Common myeloid progenitor, CD34-positive (primary cell): ENCODE measurements at places on chromosomes 6 and 20.
A peak's percentile ranks its signal among the peaks of the same experiment; 100 is the strongest.

DNA sequence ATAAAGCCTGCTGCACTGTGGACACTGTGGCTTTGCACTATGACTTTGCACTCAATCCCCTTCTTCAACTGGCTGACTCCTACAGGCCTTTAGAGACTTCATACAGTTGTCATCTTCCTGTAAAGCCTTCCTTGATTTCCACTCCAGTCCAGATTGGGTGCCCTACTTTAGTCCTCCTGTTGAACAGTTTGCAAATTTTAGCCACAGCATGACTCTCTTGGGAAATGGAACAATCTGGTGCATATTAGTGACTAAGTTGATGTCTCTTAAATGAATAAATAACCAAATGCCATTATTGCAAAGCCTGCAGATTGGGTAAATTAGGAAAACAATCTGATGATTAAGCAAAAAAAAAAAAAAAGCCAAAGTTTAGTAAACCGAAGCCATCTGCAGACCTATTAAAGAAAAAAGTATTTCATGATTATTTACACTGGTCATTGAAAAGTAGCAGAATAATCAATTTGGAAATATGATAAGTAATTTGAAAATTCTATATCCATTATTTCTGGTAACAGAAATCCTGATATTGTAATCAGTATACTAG lies 12.6 kb downstream of the PLCB4 start:
- H3K27me3 ChIP-seq: no peaks in the 10 kb centered on the region
- no peak for DNase-seq
- H3K4me1 ChIP-seq: peaks cover 2% of the 10 kb centered on the region

- H3K36me3 ChIP-seq: no peaks in the 10 kb centered on the region
- no peak overlapping the region for H3K27ac ChIP-seq
- no peak overlapping the region for H3K4me3 ChIP-seq
- H3K4me1 ChIP-seq: no peaks in the 10 kb centered on the region
- DNase-seq: no peak
These were observed 296.3 kb downstream of the LRFN2 start for GRCh38 chr6:40290816-40291215.

GRCh38 chr6:88708197-88708744 lies 255.1 kb downstream of the RNGTT start:
- DNase-seq: no peak
- H3K27ac ChIP-seq: no peak overlapping the region
- H3K36me3 ChIP-seq: no peaks in the 10 kb centered on the region

- no peak overlapping the region for H3K27ac ChIP-seq
- no peaks in the 10 kb centered on the region for H3K36me3 ChIP-seq
- H3K4me3 ChIP-seq: no peak overlapping the region
- no peaks in the 10 kb centered on the region for H3K4me1 ChIP-seq
- peak; percentile 1 for DNase-seq
These were observed 98.5 kb downstream of the HDGFL1 start for GRCh38 chr6:22667855-22668254.

DNA sequence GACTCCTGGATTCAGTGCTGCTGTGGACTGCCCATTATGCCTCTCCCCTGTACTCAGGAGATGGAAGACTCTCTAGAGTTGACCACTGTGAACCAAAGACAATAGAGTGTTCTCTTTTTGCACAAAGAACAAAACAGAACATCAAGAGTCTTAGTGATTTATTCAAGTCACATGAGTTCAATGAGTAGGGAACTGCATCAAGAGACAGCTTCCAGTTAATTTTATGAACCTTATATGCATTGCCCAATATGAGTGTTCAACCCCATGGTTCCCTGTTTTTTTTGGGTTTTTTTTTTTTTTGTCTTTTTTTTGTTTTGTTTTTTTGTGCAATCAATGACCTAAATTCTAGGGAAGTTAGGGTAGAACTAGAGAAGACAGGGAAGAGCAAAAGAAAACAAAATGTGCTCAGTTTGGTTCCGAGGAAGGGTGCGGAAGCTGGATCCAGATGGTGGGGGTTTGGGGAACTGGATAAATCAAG lies 224.3 kb downstream of the MAFB start:
- no peak overlapping the region for H3K4me3 ChIP-seq
- H3K36me3 ChIP-seq: no peaks in the 10 kb centered on the region
- DNase-seq: no peak
- H3K27ac ChIP-seq: no peak overlapping the region

DNA sequence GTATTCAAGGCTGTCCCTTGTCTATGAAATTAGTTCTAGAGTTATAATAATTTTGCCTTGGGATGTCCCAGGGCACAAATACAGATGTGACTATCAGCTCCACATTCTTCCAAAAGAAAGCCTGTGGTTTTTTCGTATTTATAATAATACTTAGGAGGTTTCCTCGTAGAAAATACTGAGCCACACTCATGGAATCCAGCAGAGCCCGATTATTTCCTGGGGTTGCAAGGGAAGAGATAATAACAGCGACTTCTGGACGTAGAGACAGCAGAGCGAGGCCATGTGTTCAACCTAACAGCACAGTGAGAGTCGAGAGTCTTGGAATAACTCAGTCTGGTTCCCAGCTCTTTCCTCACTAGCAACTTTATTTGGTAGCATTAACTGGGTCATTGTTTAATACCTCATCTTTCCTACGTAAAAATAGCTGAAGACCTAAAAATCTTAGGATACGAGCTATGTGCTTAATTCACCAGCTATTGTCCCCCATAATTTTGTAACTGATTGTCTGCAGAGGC lies 21.2 kb downstream of the CD83 start:
- no peak overlapping the region for H3K4me3 ChIP-seq
- H3K36me3 ChIP-seq: peaks cover 10% of the 10 kb centered on the region
- no peak for DNase-seq
- no peaks in the 10 kb centered on the region for H3K4me1 ChIP-seq

GRCh38 chr20:19241440-19241839 lies 29.0 kb downstream of the SLC24A3 start:
- H3K4me1 ChIP-seq: peaks cover 5% of the 10 kb centered on the region
- H3K4me3 ChIP-seq: no peak overlapping the region
- H3K36me3 ChIP-seq: no peaks in the 10 kb centered on the region
- DNase-seq: no peak

DNA sequence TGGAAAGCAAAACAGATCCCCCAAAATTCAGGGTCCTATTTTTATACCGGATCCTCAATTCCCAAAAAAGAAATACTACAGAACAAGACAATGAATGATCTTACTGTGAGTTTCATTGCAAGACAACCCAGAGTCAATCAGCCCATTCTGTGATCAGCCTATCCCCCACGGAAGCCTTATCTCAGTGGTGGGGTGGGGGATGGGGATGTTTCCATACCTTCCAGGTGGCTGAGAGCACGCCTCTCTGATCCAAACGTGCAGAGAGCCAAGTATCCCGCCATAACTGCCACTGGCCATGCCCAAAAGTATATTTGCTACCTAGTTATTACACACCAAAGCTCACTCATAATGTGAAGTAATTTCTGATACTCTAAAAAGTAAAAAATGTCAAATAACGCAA lies 15.1 kb downstream of the WFDC2 start:
- no peaks in the 10 kb centered on the region for H3K4me1 ChIP-seq
- no peaks in the 10 kb centered on the region for H3K36me3 ChIP-seq
- DNase-seq: no peak
- no peak overlapping the region for H3K4me3 ChIP-seq
- H3K27me3 ChIP-seq: peaks cover 8% of the 10 kb centered on the region

DNA sequence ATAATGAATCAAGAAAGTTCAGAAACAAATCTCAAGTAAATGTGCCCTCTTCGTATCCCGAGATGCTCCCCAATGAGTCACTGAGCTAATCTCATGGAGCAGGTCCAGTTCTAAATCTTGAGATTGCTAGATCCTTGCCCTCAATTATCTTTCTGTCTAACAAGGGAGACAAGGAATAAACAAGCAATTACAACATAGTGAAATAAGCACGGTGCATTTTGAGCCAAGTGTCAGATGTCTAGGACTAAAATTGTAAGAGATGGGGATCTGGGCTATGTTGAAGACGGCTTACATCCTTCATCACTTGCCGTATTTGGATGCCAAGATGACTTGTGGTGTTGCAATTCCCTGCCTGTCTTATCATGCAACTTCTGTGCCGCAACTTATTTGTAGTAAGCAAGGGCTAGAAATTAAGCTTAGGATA lies 56.5 kb upstream of the ADGRF1 start:
- no peak for DNase-seq
- H3K36me3 ChIP-seq: no peaks in the 10 kb centered on the region
- no peaks in the 10 kb centered on the region for H3K27me3 ChIP-seq
- no peak overlapping the region for H3K27ac ChIP-seq
- peaks cover 22% of the 10 kb centered on the region for H3K4me1 ChIP-seq

GRCh38 chr20:48866936-48867335 lies 39.1 kb upstream of the PREX1 start:
- no peak for DNase-seq
- H3K4me1 ChIP-seq: peaks cover 40% of the 10 kb centered on the region
- H3K27me3 ChIP-seq: no peaks in the 10 kb centered on the region
- no peak overlapping the region for H3K4me3 ChIP-seq
- peak overlapping the region; percentile 52 for H3K27ac ChIP-seq

DNA sequence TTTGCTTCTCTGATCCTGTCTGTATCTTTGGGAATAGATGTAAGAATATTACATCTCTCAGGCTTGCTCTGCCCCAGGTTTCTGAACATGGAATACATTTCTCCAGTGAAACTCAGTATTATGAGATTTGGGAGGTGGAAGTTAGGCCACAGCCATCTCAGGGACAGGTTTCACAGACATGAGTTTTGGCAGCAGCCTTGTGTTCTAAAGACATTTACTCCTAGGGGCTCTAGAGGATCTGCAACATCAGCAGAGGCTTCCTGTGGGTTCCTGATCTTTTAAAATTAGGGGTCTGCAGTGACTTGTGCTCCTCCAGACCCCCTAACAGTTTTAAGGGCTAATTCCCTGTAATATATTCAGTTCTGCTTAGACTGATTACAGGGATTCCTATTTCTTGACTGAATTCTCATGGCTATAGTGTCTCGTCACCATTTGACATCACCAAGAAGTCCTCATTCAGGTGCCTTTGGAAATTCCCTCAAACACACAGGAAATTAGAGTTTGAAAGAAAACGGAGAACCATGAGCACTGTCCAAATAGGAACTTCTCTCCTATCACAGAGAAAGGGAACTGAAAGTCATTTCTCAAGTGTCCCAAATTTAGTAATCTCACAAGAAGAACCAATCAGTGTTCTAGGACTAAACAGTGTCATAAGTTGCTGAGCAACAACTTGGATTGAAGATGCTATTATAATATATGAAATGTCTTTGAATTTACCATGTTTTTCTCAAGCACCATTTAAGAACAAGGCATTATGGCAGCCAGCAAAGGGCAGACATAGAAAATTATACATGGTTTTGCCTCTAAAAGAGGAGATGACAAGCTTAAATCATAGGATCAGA lies 2.5 kb upstream of the HLA-DRA start:
- H3K27me3 ChIP-seq: no peaks in the 10 kb centered on the region
- peaks cover 33% of the 10 kb centered on the region for H3K4me1 ChIP-seq
- peak overlapping the region; percentile 83 for H3K27ac ChIP-seq
- peak; percentile 81 for DNase-seq
- H3K36me3 ChIP-seq: peaks cover 5% of the 10 kb centered on the region

DNA sequence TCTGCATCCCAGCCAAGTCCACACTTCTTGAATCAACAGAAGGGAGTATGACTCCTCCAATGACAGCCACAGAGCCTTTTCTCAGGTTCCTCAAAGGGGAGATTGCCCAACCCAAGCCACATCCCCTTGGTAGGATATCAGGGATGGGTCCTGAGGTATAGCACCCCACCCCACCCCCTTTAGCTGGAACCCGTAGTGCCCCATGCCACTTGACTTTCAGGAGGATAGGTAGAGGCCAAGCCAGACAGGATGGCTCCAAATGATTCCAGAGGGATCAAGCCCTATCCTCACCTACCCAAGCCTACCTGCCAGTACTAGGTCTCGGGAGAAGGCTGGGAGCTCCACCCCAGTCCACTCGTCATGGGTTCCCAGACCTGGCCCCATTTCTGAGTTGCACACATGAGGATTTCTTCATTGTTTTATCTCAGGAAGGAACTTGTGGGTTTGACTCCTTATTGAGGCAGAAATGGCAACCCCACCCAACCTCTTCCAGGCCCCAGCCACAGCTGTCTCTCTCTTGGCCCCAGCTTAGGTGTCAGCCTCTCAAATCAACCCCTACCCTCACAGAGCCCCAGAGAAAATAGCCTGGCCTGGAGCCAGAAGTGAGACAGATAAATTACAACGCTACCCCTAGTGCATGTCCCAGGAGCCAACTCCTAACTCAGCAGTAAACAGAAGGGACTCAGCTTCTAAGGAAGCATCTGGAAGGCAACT lies 3.6 kb downstream of the CCND3 start:
- DNase-seq: peak; percentile 87
- H3K4me3 ChIP-seq: peak overlapping the region; percentile 29
- H3K27me3 ChIP-seq: no peaks in the 10 kb centered on the region
- peaks cover 30% of the 10 kb centered on the region for H3K4me1 ChIP-seq

DNA sequence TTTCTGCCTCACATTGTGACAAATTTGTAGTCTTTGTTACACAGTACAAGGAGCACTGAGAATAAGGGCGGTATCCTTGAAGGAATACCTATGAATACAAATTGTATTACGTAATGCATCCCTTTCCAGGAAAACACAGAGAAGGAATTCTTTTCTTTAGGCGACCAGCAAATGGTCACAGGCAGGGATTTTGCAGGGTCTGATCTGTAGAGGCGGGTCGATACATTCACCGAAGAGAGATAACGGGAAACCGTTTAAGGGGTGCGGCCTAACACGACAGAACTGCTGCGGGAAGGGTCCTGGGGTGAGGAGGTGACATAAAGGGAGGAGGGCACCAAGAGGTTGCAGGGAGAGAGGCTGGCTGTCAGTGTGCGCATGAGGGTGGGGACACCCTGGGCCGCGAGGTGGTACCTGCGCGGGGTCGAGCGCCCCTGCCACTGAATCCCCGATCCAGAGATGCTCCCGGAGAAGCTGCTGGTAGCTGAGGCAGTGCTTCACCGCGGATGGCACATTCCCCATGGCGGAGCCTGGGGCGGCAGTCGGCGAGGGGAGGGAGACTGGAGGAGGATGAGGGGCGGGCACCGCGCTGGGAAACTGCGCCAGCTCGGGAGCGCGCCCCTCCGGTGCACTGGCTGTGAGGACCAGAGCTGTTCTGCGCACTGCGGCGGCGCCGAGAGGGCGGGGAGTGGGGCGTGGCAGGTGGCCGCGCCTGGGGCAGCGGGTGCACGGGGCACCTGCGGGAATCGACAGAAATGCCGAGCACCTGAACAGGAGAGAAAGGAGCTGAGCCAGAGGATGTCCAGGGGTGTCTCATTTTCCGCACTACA lies at the start of gene HMGCLL1:
Gene HMGCLL1, minus strand, starts transcription at position 656 of the 827 bp plus-strand sequence. Its CDS starts 137 bp downstream, at position 519.
- peaks cover 6% of the 10 kb centered on the region for H3K27me3 ChIP-seq
- H3K4me1 ChIP-seq: no peaks in the 10 kb centered on the region
- H3K27ac ChIP-seq: no peak within 1 kb of the TSS
- H3K36me3 ChIP-seq: no peaks in the 10 kb centered on the region
- DNase-seq: no peak
- no peak within 1 kb of the TSS for H3K4me3 ChIP-seq

DNA sequence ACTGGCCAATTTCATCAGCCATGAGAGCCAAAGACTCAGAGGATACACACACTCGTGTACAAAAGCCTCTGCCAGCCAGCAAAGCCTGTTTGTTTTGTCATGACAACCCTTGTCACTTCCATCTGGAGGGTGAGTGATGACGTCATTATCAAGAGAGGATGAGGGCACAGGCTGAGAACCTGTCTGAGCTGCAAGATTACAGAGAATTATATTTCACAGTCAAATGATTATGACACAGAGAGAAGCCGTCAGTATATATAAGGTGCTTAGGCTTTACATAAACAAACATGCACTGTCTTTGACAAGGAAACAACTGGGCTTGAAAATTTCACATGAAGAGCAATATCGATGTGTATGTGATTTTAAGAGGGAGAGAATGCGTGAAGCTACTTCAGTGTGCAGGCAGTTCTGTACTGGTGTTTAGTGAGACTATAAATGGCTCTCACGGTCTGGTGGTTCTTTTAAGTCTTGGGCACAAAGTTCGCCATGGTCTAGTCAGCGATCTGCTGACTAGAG lies 36.5 kb upstream of the BCLAF1 start:
- H3K27ac ChIP-seq: no peak overlapping the region
- no peaks in the 10 kb centered on the region for H3K27me3 ChIP-seq
